ENCODE measurements at places on chromosomes 3 and 15.

DNA sequence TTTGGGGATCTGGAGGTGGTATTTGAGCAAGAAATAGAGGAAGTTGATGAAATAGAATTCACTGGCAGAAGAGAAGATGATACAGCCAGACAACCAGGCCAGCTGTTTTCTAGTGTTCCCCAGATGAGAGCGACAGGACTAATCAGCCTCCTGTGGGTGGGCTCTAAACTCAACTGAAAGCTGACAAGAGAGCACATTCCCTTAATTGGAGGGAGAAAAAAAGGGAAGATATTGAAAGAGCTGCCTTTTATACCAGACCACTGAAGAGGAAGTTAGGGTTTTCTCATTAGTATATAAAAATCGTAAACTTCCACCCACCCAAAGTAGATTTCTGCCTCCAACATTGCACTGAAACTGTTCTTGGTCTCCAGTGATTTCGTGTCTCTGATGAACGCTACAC lies 6.5 kb upstream of the TM4SF19 start:
- no peak for DNase-seq

GRCh38 chr3:197466586-197467399 lies 89.0 kb downstream of the BDH1 start:
- no peak for DNase-seq

DNA sequence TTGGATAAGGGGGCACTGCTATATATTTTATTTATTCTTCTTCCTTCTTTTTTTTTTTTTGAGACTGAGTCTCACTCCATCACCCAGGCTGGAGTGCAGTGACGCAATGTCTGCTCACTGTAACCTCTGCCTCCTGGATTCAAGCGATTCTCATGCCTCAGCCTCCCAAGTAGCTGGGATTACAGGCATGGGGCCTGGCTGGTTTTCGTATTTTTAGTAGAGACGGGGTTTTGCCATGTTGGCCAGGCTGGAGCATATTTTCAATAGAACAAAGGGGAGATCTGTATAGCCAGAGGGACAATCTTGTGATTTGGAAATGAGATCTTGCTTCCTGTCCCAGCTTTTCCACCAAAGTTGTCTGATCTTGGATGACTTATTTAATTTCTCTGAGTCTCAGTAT lies 133.1 kb upstream of the ABHD17C start:
- DNase-seq: no peak

- no peak for DNase-seq
Observed at GRCh38 chr15:43905755-43906154, 79.0 kb downstream of the WDR76 start.

GRCh38 chr3:59065240-59065639 lies 15.4 kb upstream of the CFAP20DC start:
- DNase-seq: no peak

DNA sequence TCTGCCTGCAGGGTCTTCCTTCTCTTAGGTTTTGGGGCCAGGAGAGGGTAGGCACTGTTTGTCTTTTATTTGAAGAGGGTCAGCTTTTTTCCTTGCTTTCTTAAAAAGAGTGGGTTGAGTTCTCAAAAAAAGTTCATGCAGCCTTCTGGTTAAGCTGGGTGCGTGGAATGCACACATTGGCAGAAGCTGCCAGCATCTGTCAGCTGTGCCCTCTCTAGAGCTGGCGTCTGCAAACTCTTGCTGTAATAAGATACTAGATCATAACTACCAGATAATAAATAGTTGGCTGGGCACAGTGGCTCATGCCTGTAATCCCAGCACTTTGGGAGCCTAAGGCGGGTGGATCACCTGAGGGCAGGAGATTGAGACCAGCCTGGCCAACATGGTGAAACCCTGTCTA lies 373.4 kb downstream of the OCA2 start:
- no peak for DNase-seq

DNA sequence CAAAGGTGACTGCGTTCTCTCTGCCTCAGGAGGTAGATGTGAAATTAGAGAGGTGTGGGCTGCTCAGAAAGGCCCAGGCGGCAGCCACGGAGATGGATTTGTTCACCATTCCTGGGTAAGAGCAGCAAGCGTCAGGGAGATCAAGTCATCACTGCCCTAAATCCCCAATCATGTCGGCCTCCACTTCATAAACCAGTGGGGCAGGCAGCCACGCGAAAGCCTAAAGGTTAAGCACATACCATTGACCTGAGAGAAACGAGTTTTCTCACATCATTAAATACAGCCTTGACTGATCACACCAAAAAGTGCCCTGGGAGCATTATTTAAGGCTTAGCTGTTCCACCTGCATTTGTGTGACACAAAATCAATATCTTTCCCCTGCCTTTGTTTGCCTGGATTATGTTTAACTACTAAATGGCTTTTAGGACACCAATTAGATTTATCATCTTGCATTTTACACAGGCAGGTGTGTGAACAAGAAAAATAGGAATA lies 50.7 kb upstream of the FOXB1 start:
- no peak for DNase-seq

DNA sequence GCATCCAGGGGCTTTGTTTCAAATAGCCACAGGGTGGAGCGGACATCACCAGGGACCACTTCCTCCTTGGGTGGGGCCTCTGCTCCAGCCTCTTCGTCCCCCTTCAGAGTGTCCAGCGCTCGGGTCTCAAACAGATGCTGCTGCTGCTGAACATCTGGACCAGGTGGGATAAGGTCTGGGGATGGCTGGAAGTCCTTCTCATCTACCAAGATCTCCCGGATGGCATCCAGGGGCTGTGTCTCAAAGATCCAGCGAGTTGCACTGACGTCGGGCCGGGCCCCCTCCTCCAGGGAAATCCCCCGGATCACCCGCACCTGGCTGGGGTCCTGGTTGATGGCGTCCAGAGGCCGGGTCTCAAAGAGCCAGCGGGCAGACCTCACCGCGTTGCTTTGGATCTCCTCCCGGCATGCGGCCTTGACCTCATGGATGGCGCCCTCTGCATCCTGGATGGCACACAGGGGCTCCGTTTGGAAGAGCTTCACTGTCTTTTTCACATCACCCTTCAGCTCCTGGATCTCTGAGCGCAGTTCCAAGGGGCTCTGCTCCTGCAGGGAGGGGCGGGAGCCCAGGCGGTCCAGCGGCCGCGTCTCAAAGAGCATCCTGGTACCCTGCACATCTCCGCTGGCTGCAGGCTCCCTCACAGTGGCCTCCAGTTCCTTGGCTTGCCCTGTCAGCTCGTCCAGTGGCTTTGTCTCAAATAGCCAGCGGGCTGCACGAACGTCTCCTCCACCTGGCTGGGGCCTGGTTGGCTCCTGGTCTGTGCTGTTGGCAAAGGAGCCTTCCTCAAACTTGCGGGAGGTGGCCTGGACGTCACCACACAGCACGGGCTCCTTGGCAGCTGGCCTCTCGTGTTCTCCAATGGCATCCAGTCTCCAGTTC lies 3.9 kb downstream of the XIRP1 start:
- DNase-seq: no peak

DNA sequence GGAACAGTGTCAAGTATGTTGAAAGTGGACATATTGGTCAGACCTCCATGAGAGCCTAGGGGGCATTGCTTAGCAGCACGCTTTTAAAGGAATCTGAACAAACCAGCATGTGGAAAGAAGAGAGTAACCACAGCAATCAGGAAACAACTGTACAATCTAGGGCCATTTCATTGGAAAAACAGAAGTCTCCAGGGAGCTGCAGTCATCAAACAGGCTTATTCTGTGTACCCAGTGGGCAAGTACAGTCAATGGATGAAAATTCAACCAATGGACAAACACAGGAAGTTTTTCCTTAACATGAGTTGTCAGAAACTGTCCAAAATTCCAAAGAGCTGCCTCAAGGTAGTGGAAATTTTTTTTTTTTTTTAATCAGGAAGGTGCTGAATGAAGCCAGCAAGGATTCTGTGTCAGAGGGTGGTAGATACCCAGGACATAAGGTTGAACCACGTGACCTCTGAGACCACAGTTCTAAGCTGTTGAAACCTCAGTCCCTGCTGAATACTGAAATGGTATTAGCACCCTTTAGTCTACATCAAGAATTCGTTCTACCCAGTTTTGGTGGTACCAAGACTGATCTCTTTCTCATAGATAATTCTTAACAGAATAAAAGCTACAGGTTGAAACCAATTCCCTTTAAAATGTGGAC lies 4.4 kb upstream of the DLG1 start:
- DNase-seq: no peak

DNA sequence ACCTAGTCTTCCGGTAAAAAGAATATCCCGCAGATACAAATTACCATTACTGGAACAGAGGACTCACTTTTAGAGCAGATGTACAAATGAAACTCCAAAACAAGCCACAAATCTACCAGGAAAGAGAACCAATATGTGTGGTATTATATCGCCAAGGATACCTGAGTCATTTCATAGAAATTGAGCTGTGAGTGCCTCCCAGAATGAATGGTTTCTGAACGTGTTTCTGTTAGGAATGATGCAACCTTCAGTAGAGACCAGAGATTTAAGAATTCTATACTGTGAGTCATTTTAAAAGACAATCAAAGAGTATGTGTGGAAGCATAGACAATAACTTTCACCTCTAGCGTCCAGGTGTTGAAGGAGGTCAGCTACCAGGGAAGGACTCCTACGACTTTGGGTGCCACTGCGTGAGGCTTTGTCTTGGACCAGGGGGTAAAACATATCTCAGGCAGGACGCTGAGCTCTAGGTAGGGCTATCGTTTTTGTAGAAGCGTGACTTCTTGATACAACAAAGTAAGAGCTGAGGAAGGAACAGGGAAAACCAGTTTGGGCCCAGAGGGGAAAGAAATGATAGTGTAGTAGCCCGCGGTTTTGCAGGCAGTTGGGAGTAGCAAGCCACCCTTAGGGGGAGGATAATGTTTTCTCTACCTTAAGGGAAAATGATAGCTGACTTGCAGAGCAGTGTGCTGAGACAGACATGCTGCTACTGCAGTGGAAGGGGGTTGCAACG lies 210.4 kb downstream of the TP63 start:
- no peak for DNase-seq

- DNase-seq: no peak
Observed at GRCh38 chr3:107283948-107284347, 93.3 kb upstream of the CCDC54 start.

DNA sequence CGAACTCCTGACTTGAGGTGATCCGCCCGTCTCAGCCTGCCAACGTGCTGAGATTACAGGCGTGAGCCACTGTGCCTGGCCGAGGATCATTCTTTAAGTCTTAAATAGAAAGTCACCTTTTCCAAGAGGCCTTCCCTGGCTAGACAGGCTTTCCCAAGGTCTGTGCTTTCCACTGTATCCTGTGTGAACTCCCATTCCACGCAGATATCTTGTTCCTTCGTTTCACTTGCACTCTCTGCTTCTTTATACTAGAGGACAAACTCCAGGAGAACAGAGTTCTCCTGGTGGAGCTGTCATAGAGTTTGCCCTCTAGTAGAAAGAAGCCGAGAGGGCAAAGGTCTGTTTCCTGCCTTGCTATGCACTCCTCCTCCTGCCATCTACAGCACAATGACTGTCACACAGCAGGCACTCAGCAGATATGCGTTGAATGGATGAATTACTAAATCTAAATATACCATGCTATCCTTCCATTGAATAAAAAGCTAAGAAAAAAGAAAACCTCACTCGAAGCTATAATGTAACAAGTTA lies 211.2 kb downstream of the FOXP1 start:
- DNase-seq: no peak

DNA sequence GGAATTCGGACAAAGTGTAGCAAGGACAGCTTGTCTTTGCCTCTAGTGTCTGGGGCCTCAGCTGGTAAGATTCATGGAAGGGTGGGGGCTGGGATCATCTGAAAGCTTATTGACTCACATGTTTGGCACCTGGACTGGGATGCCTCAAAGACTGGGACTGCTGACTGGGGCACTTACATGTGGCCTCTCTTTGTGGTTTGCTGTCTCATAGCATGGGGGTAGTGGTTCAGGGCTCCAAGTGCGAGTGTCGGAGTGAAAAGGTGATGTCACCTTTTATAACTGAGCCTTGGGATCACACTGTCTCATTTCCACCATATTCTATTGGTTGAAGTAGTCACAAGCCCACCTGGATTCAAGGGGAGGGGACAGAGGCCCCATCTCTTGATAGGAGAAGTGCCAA lies 6.8 kb downstream of the MFSD1 start:
- DNase-seq: no peak

DNA sequence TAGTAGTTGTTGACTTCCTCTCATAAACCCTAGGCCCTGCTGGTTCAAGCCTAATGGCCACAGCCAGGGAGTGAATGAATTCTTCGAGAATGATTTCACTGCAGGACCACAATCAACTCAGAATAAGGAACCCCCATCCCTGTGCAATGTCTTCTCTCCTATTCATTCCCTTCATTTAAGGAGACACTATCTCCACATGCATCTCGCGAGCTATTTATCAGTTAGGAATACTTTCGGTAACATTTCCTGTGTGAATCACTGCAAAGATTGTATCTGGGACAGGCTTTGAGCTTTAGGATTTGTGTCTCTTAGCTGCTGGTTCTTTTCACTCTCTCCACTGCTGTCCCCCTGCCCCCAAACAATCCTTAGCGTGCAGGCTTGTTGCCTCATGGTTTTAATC lies 94.4 kb downstream of the MYLK start:
- no peak for DNase-seq

GRCh38 chr3:172466553-172467130 lies 18.4 kb upstream of the GHSR start:
- no peak for DNase-seq

- no peak for DNase-seq
Observed at GRCh38 chr15:69704229-69704628, 251.6 kb downstream of the RPLP1 start.

DNA sequence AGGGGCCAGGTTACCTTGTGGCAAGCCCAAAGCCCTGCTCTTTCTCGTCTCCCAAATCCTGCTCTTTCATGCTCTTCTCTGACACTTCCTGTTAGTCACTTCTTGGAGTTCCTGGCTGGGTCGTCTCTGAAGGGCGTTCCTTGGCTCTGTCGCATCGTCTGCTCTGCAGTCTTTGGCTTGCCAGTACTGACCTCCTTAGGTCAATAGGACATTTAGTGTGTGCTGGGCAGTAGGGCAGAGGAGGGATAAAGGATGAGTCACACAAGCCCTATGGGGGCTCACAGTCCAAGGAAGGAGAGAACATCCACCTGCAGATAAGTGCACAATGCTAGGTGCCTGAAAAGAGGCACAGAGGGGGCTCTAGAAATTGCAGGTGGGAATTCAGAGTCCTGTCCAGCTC lies 87.5 kb downstream of the FAM43A start:
- no peak for DNase-seq

DNA sequence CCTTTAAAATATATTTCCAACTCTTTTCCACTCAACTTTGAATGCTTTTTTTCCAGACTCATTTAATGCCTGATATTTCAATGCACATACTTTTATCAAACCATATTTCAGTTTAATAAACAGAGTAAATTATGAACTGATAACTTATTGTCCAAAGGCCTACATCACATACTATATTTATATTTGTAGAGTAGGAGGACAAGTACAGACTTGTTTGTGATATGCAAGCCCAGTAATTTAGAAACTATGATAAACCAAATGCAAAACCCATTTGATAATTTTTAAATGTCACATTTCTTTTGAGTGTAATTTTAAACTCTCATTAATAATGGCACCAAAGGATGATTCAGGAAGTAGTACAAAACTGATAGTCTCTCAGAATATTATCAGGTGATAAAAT lies 3.3 kb downstream of the RFX7 start:
- DNase-seq: no peak

DNA sequence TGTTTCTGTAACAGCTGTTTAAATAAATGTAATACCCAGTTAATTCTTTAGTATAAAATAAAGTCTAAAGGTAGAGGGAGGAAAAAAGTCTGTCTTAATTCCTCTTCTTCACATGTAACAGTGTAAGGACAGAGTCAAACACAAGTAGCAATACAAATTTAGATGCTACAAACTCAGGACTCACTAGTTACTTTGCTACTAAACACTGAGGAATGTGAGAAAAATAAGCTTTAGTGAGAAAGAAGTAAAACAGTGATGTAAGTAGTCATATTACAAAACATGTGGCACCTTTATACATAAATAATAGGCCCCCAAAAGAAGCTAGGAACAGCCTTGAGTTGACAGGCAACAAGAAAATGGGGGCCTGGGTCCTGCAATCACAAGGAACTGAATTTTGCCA lies 113.0 kb downstream of the TBC1D5 start:
- no peak for DNase-seq

All from activated naive CD4-positive, alpha-beta T cell (primary cell).